ENCODE measurements at places on chromosomes 6 and 20.

- no peak for DNase-seq
Measured at GRCh38 chr20:63876489-63877036, 11.5 kb downstream of the TPD52L2 start.

- DNase-seq = no peak
Measured at GRCh38 chr6:18148304-18149025, 6.4 kb downstream of the TPMT start.

GRCh38 chr6:75412969-75413662 lies 80.5 kb downstream of the FILIP1 start:
- DNase-seq = no peak

DNA sequence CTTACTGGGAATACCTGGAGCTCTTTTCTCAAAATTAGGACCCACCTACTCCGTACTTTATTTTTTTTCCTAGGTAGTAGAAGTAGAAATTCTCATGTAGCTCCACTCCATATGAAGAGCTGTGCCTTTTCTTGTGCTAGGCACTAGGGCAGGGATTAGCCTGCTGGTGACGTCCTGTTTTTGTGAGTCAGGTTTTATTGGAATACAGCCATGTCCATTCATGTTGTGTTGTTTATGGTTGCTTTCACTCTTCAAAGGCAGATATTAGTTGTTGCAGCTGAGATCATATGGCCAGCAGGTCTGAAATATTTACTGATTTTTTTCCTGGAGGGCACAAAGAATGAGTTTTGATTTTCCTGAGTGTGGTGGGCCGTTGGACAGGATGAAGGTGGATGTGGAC lies 20.5 kb downstream of the XRN2 start:
- no peak for DNase-seq

GRCh38 chr6:116990679-116991078 lies 113.6 kb downstream of the RFX6 start:
- no peak for DNase-seq

- DNase-seq = no peak
Measured at GRCh38 chr20:51886891-51887608, 84.7 kb upstream of the SALL4 start.

GRCh38 chr20:58907320-58908137 lies 55.0 kb downstream of the GNAS start:
- peak; percentile 20 for DNase-seq

DNA sequence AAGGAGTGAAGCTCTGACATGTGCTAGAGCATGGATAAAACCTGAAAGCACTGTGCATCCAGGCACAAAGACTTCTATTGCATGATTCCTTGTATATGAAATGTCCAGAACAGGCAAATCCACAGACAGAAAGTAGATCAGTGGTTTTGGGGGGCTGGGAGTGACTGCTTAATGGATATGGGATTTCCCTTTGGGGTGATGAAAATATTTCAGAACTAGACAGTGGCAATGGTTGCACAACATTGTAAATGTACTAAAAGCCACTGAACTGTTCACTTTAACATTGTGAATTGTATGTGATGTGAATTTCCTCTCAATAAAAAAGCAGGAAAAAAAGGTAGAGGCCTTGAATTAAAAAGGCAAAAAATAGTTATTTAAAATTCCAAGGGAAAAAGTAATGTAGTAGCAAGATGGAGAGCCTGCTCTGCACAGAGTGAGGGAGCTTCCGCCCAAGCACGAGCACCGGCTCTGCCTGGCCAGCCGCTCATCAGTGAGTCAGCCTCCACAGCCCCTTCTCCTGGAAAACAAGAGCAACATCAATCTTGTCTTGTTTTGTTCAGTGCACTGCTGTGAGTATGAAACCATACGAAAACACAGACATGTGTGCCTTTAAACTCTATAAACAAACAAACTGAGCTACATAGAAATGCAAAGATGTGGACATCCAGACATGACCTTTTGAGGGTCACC lies 74.6 kb upstream of the THBS2 start:
- no peak for DNase-seq

GRCh38 chr20:57680131-57680716 lies 29.6 kb downstream of the PMEPA1 start:
- DNase-seq = no peak

DNA sequence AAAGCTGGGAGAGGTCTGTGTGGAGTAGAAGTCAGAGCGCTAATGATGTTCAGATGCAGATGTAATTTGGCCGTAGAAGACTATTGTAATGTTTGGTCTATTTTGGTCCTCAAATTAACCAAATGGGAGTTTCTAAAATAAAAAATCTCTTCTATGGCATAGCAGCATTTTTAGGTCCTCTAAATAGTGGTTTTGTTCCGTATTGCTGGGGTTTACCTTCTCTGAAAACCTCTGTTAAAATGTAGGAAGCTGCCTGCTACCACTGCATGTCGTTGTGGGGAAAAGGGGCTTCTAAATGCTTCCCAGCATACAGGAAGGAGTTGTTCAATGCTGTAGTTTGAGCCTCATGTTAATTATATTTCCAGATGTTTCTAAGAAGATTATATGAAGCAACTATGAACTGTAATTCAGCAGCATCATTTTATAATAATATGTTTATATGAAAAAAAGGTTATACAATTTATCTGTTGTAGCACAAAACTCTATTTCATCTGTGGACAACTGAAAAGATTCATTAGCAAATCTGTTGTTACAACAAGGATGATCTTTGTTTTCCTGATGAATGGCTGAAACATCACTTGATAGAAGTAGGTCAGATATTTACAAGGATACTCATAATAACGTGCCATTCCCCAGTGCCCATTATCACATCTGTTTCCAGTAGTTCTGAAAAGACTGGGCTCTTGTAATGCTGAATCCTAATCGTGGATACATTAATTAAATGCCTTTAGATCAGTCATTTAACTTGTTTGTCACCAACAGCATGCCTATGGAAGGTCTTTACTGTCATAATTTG lies 256.6 kb downstream of the TBC1D7 start:
- no peak for DNase-seq

GRCh38 chr6:32936239-32937152 lies 4.3 kb downstream of the HLA-DMB start:
- DNase-seq = no peak

GRCh38 chr20:20009784-20010253 lies 7.3 kb upstream of the NAA20 start:
- DNase-seq = no peak

DNA sequence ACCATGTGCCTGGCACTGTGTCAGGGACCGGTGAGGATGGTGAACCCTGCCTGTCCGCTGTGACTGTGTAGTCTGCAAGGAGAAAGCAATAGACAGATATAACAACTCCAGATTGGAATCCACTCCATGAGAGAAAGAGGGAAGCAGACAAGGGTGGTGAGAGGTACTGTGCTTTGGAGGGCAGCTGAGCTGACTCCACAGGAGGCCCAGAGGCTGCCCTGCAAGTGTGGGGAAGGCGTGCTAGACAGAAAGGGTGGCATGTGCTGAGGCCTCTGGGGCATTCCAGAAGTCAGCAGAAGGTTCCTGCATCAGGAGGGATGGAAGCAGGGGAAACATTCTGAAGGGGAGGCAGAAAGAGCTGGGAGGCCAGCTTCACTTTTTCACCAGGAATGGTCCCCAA lies 39.3 kb upstream of the APCDD1L start:
- no peak for DNase-seq

- DNase-seq = no peak
Measured at GRCh38 chr6:134619077-134619476, 301.2 kb upstream of the SGK1 start.

GRCh38 chr20:10667560-10668167 lies 6.1 kb downstream of the JAG1 start:
- no peak for DNase-seq

DNA sequence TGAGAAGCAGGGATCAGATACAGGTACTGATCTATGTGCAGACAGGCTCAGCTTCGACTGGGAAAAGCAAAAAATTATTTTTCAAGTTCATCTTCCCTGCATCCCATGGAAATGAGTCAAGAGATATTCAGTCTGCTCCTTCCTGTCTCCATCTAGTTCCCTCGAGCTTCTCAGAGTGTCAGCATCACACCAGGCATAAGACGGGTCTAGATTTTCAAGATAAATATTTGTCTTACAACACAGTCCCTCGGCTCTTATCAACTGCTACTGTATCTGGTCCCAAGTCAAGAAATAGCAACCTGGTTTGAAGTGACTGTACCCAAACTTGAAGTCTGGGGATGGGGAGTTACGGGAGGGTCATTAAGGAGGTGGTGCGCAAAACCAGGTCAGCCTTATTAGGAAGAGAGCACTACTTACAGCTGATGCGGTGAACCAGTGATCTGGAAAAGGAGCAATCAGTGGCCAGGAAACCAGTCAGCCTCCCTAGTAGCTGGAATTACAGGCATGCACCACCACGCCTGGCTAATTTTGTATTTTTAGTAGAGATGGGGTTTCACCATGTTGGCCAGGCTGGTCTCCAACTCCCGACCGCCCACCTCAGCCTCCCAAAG lies 29.7 kb downstream of the ZMYND8 start:
- no peak for DNase-seq

- no peak for DNase-seq
Measured at GRCh38 chr20:54204063-54204462, 3.8 kb upstream of the PFDN4 start.

- no peak for DNase-seq
Measured at GRCh38 chr6:39084506-39084905, 30.5 kb downstream of the SAYSD1 start.

- no peak for DNase-seq
Measured at GRCh38 chr6:87803791-87804190, 101.8 kb upstream of the AKIRIN2 start.

DNA sequence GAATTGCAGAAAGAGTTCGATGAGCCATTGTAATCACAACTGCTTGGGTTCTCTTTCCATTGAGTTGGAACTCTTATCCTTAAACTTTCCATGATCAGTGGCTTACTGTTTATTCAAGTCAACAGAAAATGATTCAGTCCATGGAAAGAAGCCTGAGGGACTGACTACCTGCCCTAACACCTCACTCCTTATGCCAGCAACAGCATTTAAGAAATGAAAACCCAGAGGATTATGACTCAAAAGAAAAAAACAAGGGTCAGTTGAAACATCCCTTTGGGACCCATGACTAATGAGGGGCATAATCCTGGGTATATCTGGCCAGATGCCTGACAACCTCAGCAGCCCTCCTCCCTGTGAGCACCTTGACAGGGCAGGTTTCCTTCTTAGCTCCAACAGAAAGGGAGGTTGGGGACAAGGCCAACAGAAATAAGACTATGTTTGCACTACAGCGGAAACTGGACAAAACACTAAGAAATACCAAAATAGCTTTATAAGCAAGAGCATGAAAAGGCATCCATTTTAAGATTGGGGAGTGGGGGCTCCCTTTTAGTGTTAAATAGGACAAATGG lies 106.7 kb downstream of the MAP3K5 start:
- DNase-seq = no peak

GRCh38 chr20:51828762-51829161 lies 26.4 kb upstream of the SALL4 start:
- DNase-seq = no peak

DNA sequence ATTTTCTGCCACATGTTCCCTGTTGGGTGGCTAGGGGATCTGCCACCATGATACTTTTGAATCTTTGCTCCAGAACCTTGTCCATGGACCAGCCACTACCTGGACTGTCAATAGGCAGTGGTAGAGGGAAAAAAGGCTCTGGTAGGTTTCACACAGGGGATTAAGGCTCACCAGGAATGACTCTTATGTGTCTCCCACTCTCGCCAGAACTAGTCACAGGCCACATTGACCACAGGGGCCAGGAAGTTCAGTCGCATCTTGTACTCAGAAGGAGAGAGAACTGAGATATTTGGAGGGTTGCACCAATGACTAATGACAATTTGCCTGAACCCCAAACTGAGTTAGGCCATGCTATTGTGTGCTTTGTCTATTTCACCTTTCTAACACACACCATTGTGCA lies 23.6 kb upstream of the APCDD1L start:
- DNase-seq = no peak

DNA sequence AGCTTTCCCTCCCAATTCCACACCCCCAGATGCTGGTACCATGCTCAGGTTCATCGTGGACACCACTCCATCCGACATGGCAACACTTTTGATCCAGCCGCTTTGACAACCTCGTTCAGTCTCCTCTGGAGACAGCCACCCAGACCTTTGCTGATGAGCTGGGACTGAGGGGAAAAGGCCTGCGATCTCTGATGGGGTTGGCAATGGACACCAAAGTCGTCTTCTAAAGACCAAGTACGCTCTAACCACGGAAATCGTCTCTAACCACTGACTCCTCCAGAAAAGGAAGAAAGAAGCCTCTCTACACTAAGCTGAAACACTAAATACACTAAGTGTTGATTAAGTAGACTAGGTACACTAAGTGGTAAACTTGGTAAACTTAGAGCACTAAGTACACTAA lies 26.1 kb upstream of the HLA-E start:
- DNase-seq = no peak

DNA sequence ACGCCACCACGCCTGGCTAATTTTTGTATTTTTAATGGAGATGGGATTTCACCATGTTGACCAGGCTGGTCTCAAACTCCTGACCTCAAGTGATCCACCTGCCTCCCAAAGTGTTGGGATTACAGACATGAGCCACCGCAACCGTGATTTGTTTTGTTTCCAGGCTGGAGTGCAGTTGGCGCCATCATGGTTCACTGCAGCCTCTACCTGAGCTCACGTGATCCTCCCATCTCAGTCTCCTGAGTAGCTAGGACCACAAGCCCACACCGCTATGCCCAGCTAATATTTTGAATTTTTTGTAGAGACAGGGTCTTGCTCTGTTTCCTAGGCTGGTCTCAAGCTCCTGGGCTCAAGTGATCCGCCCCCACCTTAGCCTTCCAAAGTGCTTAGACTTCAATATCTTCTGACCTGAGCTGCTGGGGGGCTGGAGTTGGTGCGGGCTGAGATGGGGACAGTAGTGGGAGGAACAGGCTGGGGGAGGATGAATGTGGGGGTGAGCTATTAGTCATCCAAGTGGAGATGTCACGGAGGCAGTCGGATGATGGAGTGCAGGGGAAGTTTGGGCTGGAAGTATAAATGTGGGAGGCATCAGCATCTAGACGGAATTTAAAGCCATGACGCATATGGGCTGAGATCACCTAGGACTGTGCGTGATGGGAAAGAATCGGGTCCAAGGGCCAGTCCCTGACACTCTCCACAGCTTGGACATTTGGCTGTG lies 23.1 kb upstream of the ZMYND8 start:
- DNase-seq = no peak

- no peak for DNase-seq
Measured at GRCh38 chr20:440636-441035, 21.7 kb downstream of the TBC1D20 start.

DNA sequence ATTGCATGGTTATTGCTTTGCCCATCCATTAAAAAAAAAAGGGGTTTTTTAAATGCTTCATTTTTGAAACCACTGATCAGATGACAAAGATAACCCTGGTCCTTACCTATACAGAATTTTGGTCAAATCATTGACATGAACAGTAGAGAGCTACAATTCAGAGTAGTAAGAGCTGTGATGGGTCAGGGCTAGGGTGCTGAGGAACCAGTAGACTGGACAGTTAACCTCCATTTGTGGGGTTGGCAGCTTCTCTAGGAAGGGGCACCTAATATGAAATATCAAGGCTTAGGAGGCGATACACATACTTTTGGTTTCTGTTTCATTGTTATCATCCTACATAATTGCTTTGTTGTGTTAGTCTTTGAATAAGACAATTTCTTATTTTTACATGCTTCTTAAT lies 55.1 kb downstream of the ORC3 start:
- no peak for DNase-seq

All from esophagus squamous epithelium (tissue), 5 donors.